Hematopoietic multipotent progenitor cell treated with erythropoietin and hydrocortisone succinate and interleukin-3 and kit ligand, for 8 days (in vitro differentiated cells): ENCODE measurements at places on chromosomes 6 and 20.

GRCh38 chr20:10769700-10770099 is 95.9 kb upstream of the JAG1 start:
- DNase-seq: no peak

DNA sequence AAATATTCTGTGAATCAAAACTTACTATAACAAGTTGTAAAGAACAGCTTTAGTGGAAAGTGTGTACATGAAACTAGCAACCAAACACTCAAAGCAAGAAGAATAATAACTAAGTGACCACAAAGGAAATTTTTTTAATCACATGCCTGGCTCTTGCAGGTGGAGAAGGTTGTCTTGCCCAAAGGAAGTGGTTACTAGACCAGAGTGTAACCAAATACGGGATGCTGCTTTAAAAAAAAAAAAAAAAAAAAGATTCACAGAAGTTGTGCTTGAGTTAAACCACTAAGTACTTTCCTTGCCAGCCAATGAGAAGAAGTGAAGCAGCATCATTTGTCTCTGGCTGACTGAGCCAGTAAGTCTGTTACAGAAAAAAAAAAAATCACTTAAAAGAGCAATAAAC is 19.1 kb upstream of the HLA-DQB1 start:
- DNase-seq: no peak

- DNase-seq: no peak
These were observed 8.6 kb downstream of the IPCEF1 start for GRCh38 chr6:154347981-154348380.

- DNase-seq: no peak
These were observed 657.7 kb downstream of the QKI start for GRCh38 chr6:164072240-164072666.

GRCh38 chr6:105839266-105839665 is 246.9 kb upstream of the PRDM1 start:
- no peak for DNase-seq

GRCh38 chr6:147769496-147770087 is 261.1 kb downstream of the SAMD5 start:
- DNase-seq: no peak

DNA sequence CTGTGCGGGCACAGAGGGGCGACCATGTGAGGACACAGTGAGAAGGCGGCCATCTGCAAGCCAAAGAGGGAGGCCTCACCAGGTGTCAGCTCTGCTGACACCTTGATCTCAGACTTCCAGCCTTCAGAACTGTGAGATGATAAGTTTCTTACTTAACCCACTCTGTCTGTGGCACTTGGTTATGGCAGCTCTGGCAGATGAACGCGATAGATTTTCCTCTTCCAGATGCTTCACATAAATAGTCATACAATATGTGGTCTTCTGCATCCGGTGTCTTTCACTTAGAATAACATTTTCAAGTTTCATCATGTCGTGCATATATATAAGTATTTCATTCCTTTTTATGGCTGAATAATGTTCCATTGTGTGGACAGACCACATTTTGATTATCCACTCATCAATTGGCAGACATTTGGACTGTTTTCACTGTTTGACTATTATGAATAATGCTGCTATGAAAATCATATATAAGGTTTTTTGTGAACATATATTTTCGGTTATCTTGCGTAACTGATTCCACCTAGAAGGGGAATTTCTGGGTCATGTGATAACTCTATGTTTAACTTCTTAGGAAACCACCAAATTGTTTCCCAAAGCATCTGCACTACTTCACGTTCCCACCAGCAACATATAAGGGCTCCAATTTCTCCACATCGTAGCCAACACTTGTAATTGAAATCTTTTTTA is 30.2 kb downstream of the PRR18 start:
- no peak for DNase-seq

- DNase-seq: no peak
These were observed 58.2 kb upstream of the QKI start for GRCh38 chr6:163356324-163356723.

DNA sequence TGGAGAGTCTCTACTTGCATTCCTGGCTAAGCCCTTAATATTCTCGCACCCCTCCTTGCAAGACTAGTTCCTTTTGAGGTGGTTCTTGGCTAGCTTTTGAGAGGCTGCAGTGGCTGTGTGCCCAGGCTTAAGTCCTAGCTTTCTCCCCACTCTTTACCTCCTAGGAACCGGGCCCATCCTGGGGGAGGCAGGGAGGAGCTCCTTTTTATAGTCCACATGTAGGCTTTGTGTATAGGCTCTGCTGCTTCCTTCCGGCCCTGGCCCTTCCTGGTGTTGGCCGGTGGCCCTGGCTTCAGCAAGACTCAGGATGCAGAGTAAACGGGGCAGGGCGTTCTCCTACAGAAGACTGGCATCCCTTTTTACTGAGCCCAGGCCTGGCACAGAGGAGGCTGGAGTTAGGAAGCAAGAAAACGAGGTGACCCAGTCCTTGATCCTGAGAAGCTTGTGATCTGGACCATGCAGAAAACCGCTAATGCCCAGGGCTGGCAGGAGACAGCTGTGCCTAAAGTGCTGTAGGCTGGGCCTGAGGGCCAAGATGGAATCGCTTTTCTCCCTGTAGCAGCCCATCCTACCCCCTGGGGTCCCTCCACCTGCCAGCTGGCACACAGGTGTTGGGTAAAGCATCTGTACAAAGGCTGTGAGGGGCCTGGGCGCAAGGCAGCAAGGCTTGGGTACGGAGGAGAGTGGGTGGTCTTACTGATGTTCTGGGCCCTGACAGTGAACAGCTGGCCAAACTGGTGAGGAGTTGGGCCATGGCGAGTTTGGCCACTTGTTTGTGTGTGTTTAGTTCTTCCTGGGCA is 8.7 kb downstream of the PLCG1 start:
- no peak for DNase-seq

- DNase-seq: peak; percentile 16
These were observed 43.7 kb downstream of the TRIM38 start for GRCh38 chr6:26006086-26006939.

DNA sequence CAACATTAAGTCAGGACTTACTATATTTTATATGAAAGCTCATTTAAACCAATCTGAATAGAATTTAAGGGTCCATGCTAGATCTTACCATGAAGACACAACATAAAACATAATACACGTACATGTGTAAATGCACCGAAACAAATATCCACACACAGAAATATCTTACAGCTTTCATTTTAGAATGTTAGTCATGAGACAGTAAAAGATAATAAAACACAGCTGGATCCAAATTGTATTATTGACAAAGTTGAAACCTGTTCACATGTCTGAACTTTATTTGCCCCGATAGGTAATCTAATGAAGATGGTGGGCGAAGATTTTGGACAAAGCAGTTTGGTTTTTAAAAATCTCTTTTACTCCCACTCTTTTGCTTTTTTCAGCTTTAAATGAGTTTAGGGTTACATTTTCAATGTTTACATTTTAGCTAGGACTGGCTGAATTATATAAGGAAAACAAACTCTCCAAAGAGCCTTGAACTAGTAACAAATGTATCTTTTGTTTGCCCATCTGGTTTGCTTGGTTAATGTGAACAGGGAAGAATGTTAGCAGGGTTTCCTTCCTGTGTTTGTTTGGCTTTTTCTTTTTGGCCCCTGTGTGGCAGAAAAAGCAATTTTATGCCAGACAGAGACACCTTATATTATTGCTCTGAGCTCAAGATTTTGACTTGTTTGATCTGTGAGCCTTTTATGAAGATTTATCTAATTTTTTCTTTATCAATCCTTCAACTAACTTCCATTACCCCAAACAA is 5.1 kb upstream of the TMEM181 start:
- DNase-seq: no peak

DNA sequence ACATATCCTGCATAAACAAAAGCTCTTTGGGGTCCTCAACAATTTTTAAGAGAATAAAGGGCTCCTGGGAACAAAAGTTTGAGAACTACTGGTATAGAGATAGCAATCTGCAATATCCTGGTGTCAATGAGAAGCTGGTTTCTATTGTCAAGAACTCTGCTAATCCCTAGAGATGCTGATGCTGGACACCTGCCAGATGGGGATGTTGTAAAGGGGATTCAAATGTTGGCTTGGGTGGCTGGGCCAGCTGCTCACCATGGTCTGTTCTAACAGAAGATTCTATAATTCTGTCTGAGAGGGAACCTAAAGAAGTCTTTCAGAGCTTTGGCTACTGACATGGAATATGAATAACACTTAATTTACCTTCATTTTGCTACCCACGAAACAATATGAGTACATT is 137.8 kb downstream of the BTBD9 start:
- no peak for DNase-seq

DNA sequence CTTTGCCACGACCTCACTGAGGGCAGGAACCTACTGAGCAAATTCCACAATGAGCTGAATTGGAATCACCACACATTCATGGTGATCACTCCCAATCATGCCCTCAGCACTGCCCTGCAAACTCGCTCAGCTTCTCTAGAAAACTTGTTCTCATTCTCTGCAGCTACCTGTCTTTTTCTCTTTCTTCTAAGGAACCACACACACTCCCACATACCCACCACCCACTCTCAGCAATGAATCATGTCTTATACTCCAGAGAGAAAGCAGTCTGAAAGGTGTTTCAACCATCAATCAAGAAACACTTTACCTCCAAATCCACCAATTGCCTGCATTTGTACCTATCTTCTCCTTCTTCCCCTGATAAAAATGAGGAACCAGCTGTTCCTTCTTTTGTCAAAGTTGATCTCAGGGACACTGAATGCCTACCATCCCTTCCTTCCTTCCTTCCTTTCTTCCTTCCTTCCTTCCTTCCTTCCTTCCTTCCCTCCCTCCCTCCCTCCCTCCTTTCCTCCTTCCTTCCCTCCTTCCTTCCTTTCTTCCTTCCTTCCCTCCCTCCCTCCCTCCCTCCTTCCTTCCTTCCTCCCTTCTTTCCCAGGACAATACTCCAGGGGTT is 84.6 kb upstream of the SGK1 start:
- DNase-seq: no peak

- DNase-seq: no peak
These were observed 66.0 kb downstream of the UBR2 start for GRCh38 chr6:42629845-42630244.

DNA sequence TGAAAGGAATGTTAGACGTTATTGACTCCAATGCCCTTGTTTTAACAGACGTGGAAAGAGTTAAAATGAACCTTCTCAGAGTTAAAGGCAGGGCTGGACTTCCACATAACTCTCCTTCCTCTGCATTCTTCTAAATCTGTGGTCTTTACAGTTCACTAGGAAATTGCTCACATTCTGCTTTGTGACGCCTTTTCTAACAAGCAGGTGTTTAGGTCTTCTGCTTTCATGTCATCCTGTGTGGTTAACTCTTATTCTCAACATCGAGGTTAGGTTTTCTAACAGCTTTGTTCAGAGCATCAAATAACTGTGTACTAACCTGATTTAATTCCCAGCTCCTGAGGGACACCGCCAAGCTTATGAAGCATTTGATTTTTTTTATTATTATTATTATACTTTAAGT is 81.3 kb upstream of the NT5E start:
- DNase-seq: no peak

DNA sequence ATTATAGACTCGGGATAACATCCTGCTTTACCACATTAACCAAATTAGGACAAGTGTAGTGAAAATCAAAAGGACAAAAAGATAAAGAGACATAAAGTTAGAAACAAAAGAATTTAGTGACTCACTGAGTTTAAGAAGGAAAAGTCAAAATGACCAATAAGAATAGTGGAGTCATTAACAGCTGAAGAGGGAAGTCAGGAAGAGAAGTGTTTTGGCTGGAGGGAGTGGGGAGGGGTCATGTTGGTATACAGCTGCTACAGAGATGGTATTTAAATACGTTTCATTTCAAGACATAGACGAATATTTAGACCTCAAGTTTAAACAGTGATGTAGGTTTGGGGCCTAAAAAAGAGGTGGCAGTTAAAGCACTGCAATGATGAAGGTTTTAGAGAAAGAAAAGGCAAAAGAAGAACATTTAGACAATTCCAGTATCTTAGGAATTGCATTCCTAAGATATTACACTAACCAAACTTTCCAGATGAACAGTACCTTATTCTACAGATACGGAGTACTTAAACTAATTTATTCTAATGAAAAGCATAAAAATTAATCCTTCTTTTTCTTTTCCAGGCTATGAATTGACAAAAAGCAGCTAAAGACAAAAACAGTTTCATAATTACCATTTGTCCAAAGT is 10.6 kb downstream of the FKBP5 start:
- DNase-seq: no peak

- DNase-seq: no peak
These were observed 88.9 kb downstream of the HIVEP2 start for GRCh38 chr6:142855893-142856623.
